ENCODE measurements at places on chromosomes 7 and 10. TPM values are rescaled to one million over a fixed set of nuclear protein-coding genes. Genes with fewer than 3 reads are reported as not detected.

DNA sequence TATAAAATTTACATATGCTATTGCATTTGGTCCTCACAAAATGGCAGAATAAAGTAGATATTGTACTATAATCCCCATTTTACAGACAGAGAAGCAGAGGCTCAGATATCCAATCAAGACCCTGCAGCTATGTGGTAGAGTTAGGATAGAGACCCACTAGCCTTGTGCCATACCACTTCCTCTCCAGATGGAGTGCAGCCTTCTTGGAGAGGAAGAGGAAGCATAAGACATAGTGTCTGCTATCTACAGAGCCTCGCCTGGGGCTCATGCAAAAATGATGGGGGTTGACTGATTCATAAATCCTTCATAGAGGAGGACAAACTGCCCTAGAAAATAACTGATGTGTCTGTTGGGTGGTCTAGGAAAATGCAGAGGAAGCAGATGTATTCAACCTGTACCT lies 447.3 kb downstream of the KCNMA1 start:
- no peak for DNase-seq

GRCh38 chr10:60048091-60048501 lies 141.7 kb upstream of the CCDC6 start:
- peak; percentile 51 for DNase-seq

The POLR2J3 gene
- total RNA-seq, result 51.1 TPM

The TES gene
- total RNA-seq, result 210 TPM

The PPP1R17 gene
- not detected for total RNA-seq

The WEE2 gene
- total RNA-seq, result not detected

DNA sequence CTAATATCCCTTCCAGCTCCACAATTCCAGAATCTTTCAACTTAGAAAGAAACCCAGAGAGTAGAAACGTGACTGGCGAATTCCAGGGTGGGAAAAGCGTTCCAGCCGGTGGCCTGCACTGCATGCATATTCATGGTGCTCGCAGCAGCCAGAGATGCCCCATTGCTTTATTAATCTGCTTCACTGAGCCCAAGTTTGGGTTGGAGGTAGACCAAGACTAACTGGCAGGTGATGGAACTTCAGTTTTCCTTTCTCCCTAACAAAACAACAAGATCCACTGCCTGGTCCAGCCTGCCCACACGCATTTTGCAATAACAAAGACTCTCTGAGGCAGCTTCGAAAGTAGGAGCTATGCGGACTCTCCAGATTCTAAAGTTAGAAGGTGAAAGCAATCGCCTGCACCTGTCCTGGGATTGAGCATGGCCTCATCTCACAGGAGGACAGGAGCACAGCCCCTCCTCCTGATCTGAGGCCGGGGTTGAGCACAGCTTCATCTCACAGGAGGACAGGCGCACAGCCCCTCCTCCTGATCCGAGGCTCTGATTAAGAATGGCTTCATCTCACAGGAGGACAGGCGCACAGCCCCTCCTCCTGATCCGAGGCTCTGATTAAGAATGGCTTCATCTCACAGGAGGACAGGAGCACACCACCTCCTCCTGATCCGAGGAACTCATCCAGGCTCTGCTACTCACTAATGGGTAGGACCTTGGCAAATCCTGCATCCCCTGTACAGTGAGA lies 127.8 kb upstream of the LANCL2 start:
- DNase-seq, result no peak

DNA sequence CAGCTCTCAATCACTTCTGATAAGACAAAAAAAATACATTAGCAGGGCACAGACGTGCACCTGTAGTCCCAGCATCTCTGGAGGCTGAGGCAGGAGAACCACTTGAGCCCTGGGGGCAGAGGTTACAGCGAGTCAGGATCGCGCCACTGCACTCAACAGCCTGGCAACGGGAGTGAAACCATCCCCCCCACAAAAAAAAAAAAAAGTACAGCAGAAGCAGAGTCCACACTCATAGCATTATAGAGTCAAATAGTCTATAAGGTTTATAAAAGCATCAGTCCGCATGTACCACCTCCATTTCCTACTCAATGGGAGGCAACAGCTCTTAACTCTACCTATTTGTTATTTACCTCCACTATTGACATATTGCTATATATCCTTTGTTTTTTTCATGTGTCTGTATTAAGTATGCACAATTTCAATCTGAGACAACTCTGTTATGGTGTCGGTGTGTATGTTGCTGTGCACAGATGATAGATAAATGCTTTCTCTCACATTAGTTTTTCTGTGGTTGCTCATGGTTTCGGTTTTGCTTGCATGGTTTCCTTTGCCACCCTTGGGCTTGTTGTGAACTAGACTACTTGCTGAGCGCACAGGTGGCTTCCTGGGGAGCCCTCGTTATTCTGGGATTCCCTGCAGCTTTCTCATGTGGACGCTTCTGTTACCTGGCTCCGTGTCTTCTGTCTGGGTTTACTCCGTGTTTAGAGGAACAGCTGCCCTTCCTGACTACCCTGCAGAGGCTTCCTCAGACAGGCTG lies 40.4 kb downstream of the PROSER2 start:
- DNase-seq, result no peak

- DNase-seq, result no peak
Observed at GRCh38 chr10:33498391-33498891, 164.0 kb upstream of the NRP1 start.

DNA sequence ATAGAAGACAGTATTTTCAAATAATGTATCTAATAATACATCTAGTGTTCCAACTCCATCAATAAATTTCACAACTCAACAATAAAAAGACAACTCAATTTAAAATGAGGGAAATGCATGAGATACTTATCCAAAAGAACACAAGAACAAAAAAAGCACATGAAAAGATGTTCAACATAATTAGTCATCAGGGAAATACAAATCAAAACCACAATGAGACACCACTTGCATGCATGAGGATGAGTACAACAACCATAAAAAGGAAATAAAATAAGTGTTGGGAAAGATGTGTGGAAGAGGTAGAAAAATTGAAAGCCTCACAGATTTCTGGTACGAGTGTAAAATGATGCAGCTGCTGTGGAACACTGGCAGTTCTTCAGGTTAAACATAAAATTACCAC lies 111.6 kb upstream of the PTPRZ1 start:
- no peak for DNase-seq

DNA sequence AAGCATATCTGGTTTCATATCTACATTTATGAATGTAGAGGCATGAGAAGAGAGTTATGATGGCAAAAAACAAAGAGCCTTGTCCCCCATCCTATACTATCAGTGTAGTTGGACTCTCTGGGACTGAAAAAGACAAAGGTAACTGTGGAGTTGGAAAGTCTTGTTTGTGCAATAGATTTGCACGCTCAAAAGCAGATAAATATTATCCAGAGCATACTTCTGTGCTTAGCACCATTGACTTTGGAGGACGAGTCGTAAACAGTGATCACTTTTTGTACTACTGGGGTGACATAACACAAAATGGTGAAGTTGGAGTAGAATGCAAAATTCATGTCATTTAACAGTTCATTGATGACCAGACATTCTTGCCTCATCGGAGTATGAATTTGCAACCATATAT lies 85.2 kb upstream of the EGFR start:
- no peak for DNase-seq

- no peak for DNase-seq
Observed at GRCh38 chr7:24595671-24596418, 22.6 kb downstream of the PALS2 start.

The CALHM3 gene
- 13.1 TPM for total RNA-seq

The FAM204A gene
- total RNA-seq, result 51.9 TPM

DNA sequence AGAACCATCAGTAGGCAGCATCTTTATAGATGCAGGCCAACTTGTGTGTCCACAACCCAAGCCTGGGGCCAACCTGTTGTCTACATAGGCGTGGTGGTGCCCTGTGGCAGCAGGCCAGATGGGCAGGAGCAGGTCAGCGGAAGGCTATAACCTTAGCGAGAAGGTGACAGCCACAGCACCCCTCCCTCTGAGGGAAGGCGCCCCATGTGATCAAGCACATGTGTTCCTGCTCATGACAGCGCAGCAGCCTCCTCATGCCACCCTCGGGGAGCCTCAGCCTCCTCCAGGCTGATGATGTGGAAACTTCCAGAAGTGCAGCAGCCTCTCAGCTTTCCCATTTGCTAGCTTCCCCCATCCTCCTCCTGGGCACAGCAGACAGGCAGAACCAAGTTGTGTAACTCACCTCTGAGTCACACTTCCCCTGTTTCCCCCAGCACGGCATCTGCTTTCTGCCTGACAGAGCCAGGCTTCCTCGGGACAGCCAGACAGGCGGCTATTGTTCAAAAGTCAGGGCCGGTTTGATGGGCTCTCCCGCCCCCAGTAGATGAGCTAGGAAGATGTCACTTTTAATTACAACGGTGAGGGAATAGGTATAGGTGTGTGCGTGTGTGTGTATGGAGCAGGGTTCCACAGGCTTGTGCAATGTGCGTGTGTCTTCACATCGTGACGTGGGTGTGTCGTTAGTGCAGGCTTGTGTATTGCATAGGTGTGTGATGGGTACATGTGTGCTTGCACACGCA lies 312.0 kb upstream of the ZMIZ1 start:
- peak; percentile 96 for DNase-seq

The STK31 gene
- 0.48 TPM for total RNA-seq

The NCAPG2 gene
- total RNA-seq, result 124 TPM

The TRIM4 gene
- total RNA-seq, result 34.0 TPM

GRCh38 chr10:60654813-60655464 lies 123.3 kb upstream of the CDK1 start:
- peak; percentile 82 for DNase-seq

The VGF gene
- 2.3 TPM for total RNA-seq

The CRHR2 gene
- not detected for total RNA-seq

- DNase-seq, result no peak
Observed at GRCh38 chr7:101933688-101934121, 116.3 kb downstream of the CUX1 start.

GRCh38 chr7:108299251-108299973 lies 156.8 kb downstream of the NRCAM start:
- DNase-seq, result peak; percentile 53

DNA sequence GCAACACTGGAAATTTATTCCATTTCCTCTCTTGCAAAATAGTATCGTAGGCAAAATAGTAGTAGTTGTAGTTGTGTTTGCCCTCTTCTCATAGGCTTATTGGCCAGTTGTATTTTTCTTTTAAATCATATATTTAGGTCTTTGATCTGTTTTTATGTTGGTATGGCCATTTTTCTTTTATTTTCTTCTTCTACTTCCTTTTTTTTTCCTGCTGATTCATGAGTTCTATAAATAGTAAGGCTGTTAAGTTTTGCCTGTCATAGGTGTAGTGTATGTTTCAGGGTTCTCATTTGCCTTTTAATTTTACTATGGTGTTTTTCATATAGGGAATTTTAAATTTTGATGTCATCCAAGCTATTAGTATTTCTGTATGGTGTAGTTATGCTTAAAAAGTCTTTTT lies 25.4 kb upstream of the MRC1 start:
- DNase-seq, result no peak

The RNF133 gene
- total RNA-seq, result 0.41 TPM

DNA sequence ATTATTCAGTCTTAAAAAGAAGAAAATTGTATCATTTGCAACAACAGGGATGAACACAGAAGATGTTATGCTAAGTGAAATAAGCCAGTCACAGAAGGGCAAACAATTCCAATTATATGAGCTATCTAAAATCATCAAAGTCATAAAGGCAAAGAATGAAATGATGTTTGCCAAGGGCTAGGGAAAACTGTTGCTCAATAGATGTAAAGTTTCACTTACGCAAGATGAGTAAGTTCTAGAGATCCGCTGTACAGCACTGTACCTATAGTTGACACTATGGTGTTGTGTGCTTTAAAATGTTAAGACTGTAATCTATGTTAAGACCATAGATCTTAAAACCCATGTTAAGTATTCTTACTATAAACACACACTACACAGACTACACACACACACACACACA lies 904.6 kb upstream of the LRRN3 start:
- no peak for DNase-seq

DNA sequence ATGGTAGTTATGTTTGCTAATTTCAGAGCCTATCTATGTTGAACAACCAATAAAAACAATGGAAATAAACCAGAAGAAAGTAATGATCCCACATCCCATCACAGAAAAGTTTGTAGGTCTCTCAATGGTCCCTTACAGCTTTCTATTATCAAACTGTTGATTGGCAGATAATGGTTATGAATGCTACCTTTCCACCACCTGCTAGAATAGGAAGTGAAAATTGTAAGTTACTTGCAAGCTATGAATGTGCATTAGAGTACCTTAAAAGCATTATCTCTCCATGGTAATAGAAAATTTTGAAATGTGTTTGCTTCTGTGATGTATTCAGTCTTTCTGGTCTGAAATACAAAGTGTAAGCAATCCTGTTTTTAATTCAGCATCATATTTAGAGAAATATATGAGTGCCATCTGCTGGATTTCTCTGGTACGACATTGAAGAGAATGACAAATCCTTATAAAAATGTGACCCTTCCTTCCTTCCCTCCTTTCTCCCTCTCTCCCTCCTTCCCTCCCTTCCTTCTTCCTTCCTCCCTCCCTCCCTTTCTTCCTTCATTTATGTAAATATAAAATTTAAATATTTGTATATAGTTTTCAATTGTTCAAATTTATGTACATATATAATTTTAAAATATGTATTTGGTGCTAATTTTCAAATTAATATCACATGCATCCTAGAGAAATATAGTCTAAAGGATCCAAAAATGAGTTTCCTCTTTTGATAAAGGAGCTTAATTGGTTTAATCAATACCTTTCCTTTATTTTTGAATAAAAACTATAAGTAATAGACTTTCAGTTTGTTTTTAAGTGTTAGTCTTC lies 41.4 kb upstream of the PNLIPRP3 start:
- DNase-seq, result no peak

- no peak for DNase-seq
Observed at GRCh38 chr7:37656913-37657530, 26.5 kb upstream of the GPR141 start.

- peak; percentile 45 for DNase-seq
Observed at GRCh38 chr10:125692601-125693523, 9.9 kb upstream of the TEX36 start.

The ZNF25 gene
- total RNA-seq, result 2.6 TPM

- no peak for DNase-seq
Observed at GRCh38 chr10:102163342-102163989, 11.3 kb downstream of the NOLC1 start.

DNA sequence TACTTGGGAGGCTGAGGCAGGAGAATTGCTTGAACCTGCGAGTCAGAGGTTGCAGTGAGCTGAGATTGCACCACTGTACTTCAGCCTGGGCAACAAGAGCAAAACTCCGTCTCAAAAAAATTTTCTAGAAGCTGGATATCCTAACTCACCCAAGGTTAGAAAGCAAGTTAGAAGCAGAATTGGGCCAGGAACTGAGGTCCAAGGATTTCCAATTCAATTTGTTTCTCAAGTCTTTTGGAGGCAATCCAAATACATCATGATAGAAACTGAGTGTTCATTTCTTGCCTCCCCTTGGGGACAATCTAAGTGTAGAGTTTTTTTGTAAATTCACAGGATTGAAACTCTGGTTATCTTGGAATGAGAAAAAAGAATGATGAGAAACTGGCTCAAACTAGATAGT lies 45.5 kb downstream of the LAMB1 start:
- no peak for DNase-seq

Data from PC-9 (cell line).